ENCODE measurements at places on chromosomes 12 and 14. TPM values are rescaled to one million over a fixed set of nuclear protein-coding genes. Genes with fewer than 3 reads are reported as not detected.

KCNC2 gene
- total RNA-seq: not detected

HCFC2 gene
- 5.4 TPM for total RNA-seq

CARMIL3 gene
- total RNA-seq: 0.88 TPM

MUCL1 gene
- not detected for total RNA-seq

PRB2 gene
- total RNA-seq: not detected

GRCh38 chr14:91378930-91379578, 38.6 kb downstream of the CCDC88C start:
- no peaks in the 10 kb centered on the region for H3K4me1 ChIP-seq
- DNase-seq: no peak
- H3K36me3 ChIP-seq: no peaks in the 10 kb centered on the region
- H3K4me3 ChIP-seq: no peak overlapping the region
- H3K27ac ChIP-seq: no peak overlapping the region

DNA sequence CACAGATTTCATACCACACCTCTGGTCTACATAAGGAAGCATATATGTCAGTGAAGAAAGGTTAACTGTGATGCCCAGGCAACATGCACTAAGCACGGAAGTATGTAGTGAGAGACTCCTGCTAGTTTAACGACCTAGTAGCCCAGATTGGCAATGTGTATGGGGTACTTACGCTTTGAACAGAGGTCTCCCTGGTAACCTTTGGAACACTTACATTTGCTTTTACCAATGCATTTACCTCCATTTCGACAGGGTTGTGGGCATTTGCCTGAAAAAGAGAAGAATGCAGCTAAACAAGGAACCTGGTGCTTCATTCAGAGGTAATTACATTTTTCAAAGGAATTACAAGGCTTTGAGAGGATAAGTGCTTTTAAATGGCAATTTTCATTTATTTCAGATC, 65.2 kb downstream of the WIF1 start:
- DNase-seq: no peak
- H3K36me3 ChIP-seq: no peaks in the 10 kb centered on the region
- H3K4me1 ChIP-seq: no peaks in the 10 kb centered on the region
- no peak overlapping the region for H3K4me3 ChIP-seq
- H3K27me3 ChIP-seq: no peaks in the 10 kb centered on the region

DNA sequence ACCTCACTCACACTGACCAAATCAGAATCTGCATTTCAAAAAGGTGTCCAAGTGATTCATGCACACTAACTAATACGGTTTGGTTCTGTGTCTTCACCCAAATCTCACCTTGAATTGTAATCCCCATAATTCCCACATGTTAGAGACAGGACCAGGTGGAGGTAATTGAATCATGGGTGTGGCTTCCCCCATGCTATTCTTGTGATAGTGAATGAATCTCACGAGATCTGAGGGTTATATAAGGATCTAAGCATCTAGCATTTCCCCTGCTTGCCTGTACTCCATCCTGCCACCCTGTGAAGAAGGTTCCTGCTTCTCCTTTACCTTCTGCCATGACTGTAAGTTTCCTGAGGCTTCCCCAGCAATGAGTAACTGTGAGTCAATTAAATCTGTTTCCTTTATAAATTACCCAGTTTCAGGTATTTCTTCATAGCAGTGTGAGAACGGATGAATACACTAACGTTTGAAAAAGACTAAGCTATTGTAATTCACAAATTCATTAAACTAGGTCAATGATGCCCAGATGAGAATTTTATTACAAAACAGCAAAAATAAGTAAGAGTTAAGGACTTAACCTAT, 759.1 kb downstream of the GALC start:
- no peak overlapping the region for H3K27ac ChIP-seq
- DNase-seq: no peak
- no peak overlapping the region for H3K4me3 ChIP-seq
- no peaks in the 10 kb centered on the region for H3K4me1 ChIP-seq
- H3K27me3 ChIP-seq: no peaks in the 10 kb centered on the region

DNA sequence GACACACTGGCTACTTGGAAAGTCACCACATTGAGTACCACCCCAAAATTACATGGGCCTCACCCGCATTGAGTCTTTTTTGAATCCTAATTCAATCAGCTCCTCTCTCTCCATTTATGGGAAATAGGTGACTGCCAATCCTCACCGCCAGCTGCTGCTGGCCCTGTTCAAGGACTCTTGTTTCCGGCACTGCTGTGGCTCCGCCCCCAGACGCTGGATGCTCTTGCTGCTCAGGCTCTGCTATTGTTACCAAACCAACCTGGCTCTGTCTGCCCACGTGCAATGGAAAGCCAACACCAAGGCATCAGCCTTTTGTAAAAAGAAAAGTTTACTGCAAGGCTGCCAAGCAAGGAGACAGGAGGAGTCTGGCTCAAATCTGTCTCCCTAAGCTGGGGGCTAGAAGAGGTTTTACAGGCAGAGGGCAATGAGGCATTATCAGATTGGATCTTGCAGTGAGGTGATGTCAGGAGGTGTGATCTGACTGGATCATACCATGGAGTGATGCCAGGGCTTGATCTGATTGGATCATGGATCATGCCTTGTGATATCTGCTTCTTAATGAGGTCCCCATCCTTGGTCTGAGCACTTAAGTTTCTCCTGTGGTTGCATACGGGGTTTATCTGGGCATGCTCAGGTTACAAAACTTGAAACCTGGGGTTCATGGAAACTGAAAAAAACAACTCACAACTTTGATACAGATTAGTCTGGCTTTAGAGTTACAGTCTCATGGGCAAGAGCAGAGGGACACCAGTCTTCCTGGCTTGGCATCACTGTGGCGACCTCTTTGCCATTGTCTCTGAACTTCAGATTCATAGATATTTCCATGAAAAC, 117.1 kb upstream of the SLC35F4 start:
- no peak overlapping the region for H3K27ac ChIP-seq
- no peak for DNase-seq
- H3K4me1 ChIP-seq: no peaks in the 10 kb centered on the region
- no peaks in the 10 kb centered on the region for H3K36me3 ChIP-seq
- no peaks in the 10 kb centered on the region for H3K27me3 ChIP-seq

DNA sequence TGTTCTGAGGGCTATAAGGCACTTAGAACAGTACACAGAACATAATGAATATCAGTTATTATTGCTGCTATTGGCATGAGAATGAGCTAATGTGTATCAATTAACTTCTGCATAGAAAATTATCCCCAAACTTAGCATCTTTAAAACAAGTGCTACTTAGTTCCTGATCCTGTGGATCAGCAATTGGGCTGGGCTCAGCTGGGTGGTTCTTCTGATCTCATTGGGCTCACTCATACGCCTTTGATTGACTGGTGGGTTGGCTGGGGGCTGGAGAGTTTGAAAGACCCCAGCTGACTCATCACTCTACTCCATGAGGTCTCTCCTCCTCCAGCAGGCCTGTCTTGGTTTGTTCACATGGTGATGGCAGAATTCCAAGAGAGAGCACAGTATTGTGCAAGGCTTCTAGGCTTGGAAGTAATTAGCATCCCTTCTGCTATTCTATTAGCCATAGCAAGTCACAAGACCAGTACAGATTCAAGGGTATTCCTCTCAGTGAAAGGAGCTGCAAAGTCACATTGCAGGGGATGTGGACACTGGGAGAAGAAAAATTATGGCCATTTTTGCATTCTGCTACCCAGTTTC, 27.2 kb upstream of the HSPB8 start:
- DNase-seq: no peak
- H3K27ac ChIP-seq: no peak overlapping the region
- no peaks in the 10 kb centered on the region for H3K4me1 ChIP-seq
- no peaks in the 10 kb centered on the region for H3K27me3 ChIP-seq
- no peak overlapping the region for H3K4me3 ChIP-seq

GRCh38 chr12:99092100-99092851, 447.2 kb downstream of the APAF1 start:
- H3K4me1 ChIP-seq: no peaks in the 10 kb centered on the region
- no peak overlapping the region for H3K4me3 ChIP-seq
- no peak overlapping the region for H3K27ac ChIP-seq
- no peaks in the 10 kb centered on the region for H3K36me3 ChIP-seq
- H3K27me3 ChIP-seq: no peaks in the 10 kb centered on the region

GRCh38 chr12:122870867-122871664, 24.9 kb downstream of the VPS37B start:
- no peak overlapping the region for H3K27ac ChIP-seq
- DNase-seq: no peak
- no peak overlapping the region for H3K4me3 ChIP-seq
- H3K36me3 ChIP-seq: peaks cover 2% of the 10 kb centered on the region
- no peaks in the 10 kb centered on the region for H3K27me3 ChIP-seq

- H3K4me1 ChIP-seq: no peaks in the 10 kb centered on the region
- no peak overlapping the region for H3K27ac ChIP-seq
These were observed 34.8 kb downstream of the STX2 start for GRCh38 chr12:130804216-130804615.

- DNase-seq: peak; percentile 88
- H3K36me3 ChIP-seq: no peaks in the 10 kb centered on the region
- no peak overlapping the region for H3K4me3 ChIP-seq
- H3K4me1 ChIP-seq: peaks cover 32% of the 10 kb centered on the region
These were observed 160.1 kb downstream of the EPS8 start for GRCh38 chr12:15629108-15629507.

DNA sequence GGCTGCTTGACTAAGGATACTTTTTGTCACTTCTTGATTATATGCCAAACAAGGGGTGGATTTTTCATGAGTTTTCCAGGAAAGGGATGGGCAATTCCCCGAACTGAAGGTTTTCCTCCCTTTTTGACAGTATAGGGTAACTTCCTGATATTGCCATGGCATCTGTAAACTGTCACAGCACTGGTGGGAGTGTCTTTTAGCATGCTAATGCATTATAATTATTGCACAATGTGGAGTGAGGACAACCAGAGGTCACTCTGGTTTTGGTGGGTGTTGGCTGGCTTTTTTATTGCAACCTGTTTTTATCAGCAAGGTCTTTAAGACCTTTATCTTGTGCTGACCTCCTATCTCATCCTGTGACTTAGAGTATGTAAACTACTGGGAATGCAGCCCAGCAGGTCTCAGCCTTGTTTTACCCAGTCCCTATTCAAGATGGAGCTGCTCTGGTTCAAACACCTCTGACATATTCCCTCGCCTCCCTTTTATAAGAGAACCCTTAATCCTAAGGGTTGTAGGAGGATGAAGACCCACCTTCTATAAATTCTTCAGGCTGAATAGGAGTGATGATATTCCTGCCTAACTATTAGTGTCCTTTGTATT, 471.2 kb downstream of the ATP23 start:
- H3K4me3 ChIP-seq: no peak overlapping the region
- H3K27me3 ChIP-seq: no peaks in the 10 kb centered on the region
- peaks cover 59% of the 10 kb centered on the region for H3K4me1 ChIP-seq
- H3K36me3 ChIP-seq: no peaks in the 10 kb centered on the region

GRCh38 chr12:91785655-91786498, 359.8 kb downstream of the BTG1 start:
- H3K27ac ChIP-seq: no peak overlapping the region
- no peak for DNase-seq
- H3K4me1 ChIP-seq: no peaks in the 10 kb centered on the region
- H3K4me3 ChIP-seq: no peak overlapping the region
- no peaks in the 10 kb centered on the region for H3K36me3 ChIP-seq

- no peak overlapping the region for H3K27ac ChIP-seq
- no peaks in the 10 kb centered on the region for H3K36me3 ChIP-seq
These were observed 5.5 kb upstream of the SLC24A4 start for GRCh38 chr14:92317511-92317910.

DNA sequence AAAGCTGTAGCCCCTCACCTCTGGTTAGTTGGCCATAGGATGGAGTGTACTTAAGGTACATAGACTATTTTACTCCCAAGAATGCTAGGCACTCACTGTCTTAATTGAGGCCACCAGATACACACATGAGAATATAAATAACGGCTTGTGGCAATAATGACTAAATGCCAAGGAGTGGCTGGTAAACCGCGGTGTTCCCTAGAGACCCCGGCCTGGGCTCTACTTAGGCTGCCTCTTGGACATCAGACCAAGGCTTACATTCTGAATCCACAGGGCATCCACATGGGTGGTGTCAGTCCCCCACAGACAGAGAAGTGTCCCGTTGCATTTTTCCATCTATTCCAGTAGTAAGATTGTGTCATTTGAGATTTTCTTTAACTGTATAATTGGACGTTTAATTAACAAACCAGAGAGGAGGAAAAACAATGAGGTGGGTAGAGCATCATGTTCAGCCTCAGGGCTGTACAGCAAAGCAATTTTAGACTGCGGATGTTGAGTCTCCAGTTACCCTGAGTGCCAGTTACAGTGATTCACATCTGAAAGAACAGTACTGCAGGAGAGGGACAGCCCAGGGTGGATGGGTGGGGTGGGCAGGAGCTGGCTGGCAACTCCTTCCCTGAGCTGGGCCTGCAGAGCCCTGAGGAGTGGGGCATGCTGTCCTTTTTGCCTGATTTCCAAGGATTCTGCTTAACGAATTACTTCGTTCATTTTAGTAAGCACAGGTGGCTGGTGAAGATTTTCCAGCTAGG, 20.5 kb downstream of the CKB start:
- peaks cover 7% of the 10 kb centered on the region for H3K36me3 ChIP-seq
- H3K4me3 ChIP-seq: no peak overlapping the region
- no peaks in the 10 kb centered on the region for H3K4me1 ChIP-seq
- no peak for DNase-seq
- no peaks in the 10 kb centered on the region for H3K27me3 ChIP-seq
- no peak overlapping the region for H3K27ac ChIP-seq

- no peak overlapping the region for H3K27ac ChIP-seq
- H3K27me3 ChIP-seq: no peaks in the 10 kb centered on the region
- H3K4me1 ChIP-seq: no peaks in the 10 kb centered on the region
- no peaks in the 10 kb centered on the region for H3K36me3 ChIP-seq
- H3K4me3 ChIP-seq: no peak overlapping the region
These were observed 17.1 kb downstream of the ARL6IP4 start for GRCh38 chr12:122997343-122998250.

DNA sequence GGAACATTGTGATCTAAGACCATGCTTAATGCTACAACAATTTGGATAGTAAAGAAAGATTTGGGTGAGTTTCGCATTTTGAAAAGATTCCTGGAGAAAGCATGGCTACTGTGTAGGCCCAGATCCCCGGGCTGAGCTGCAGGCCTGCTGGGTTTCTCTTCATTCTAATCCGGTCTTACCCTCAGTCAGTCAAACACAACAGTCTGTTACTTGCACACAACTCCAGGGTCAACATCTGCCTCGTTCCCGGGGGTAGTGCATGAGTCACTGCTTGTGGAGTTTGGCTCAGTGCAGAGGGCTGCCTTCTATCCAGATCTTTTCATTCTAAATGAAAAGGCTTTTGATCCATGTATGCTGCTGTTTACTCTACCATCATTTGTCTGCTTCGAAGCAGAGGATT, 60.4 kb upstream of the SEL1L start:
- no peaks in the 10 kb centered on the region for H3K4me1 ChIP-seq
- DNase-seq: no peak
- no peaks in the 10 kb centered on the region for H3K36me3 ChIP-seq
- H3K27ac ChIP-seq: no peak overlapping the region
- no peak overlapping the region for H3K4me3 ChIP-seq

All from Caco-2 (cell line).